Right renal pelvis (tissue), 4 donors: ENCODE measurements at places on chromosomes 4 and X. TPM values are rescaled to one million over a fixed set of nuclear protein-coding genes. Genes with fewer than 3 reads are reported as not detected.
A peak's percentile ranks its signal among the peaks of the same experiment; 100 is the strongest.

Gene DKK2
- polyA plus RNA-seq = 3.0 TPM

Gene TRIM60
- not detected for polyA plus RNA-seq

Gene VCX3B
- polyA plus RNA-seq = 0.22 TPM

Gene SPINK2
- polyA plus RNA-seq = 0.17 TPM

DNA sequence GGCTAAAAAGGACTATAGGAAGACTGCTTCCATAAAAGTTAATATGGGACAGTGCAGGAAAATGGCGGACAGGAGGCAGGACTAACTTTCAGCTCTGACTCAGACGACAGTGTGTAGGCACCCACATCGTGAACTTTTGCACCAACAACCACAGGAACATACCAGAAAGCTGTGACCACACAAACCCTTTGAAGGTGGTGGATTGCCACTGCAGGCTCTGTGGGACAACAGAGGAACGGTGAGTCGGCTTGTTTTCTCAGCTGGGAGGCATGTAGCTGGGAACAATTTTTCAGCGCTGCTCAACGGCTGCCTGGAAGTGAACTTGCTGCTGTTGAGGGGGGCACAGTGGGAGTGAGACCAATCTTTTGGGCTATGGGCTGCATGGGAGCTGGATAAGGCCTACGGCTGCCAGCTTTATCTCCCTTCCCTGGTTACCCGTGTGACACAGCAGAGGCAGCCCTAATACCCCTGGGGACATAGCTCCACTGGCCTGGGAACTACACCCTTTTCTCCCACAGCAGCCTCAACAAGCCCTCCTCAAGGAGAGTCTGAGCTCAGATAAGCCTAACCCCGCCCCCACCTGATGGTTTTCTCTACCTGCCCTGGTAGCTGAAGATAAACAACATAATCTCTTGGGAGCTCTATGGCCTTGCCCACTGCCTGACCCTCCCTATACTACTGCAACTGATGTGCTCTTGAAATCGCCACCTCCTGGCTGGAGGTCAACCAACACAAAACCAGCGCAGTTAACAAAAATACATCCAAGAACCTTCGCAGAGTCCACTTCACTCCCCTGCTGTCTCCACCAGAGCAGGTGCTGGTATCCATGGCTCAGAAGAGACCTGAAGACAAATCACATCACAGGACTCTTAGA, 1537.0 kb downstream of the C4orf33 start:
- no peak for DNase-seq

Gene SPATA4
- polyA plus RNA-seq = 1.7 TPM

DNA sequence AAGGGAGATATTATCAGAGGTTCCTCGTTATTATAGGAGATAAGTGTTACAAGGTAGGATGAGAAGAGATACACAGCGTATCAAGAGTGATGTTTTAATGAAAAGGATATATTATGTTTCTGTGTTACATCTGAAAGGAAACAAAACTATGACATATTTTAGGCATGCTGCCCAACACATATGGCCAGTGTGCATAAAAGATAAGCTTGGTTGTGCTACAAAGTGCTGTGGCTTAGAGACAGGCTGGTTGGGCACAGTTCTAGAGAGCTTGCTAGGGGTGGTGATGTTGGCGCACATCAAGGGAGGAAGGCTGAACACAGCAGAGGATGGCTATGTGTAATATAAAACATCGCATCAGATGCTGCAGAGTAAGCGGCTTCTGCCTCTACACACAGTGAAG, 42.4 kb downstream of the TRAM1L1 start:
- no peak for DNase-seq

Gene TEX13D
- not detected for polyA plus RNA-seq

- no peak for DNase-seq
These were observed 575.3 kb upstream of the MAGEB2 start for GRCh38 chrX:29640106-29640505.

DNA sequence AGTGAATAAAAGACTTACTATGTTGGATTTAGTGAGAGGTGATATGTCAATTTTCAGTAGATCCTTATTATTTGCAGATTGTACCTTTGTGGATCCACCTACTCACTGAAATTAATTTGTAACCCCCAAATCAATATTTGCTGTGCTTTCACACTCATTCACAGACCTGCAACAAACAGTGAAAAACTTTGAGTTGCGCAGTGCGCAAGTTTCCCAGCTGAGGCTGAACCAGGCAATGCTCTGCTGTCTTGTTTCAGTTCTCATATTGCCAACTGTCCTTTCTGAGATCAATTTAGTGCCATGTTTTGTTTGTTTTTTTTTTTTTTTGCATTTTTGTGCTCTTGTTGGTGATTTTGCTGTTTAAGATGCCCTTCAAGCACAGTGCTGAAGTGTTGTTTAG, 40.8 kb upstream of the LEF1 start:
- no peak for DNase-seq

Gene TEX13C
- 0.01 TPM for polyA plus RNA-seq

Gene DCAF12L2
- polyA plus RNA-seq = 2.6 TPM

GRCh38 chr4:61922766-61923165, 722.6 kb downstream of the ADGRL3 start:
- DNase-seq = no peak

DNA sequence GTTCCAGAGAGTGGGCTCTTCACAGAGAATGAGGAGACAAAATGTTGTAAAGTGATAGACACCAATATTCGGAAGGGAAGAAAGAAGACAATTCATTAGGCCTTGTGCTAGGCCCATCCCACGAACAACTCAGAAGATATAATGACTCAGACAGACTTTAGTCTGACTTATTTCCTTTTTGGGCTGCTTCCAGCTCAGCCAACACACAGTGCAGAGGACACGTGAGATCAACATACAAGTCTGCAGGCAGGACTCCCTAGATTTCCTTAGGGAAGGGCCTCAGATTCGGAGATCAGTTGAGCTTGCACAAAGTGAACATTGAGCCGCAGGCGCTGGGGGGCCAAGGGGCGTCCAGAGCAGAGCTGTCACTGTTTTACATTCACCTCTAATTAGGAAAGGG, 290.7 kb upstream of the TENM3 start:
- DNase-seq = no peak

Gene P2RY8
- polyA plus RNA-seq = 1.7 TPM

DNA sequence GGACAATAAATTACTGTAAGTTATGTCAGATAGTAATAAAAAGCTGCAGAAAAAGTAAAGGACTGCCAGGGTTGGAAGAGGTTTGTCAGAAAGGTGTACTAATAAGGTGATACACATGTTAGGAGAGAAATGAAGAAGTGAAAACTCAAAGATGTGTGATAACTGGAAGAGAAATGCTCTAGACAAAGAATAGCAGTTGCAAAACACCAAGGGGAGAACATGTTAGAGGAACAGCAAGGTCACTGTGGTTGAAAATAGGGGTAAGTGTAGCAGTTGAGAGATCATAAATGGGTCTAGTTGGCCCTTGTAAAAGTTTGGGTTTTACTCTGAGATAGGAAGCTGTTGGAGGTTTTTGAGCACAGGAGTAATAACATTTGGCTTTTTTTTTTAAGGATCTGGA, 46.9 kb downstream of the HSPA4L start:
- DNase-seq = no peak

- DNase-seq = no peak
These were observed 46.6 kb downstream of the SMPX start for GRCh38 chrX:21711129-21711847.

Gene DGKK
- polyA plus RNA-seq = 10.4 TPM

DNA sequence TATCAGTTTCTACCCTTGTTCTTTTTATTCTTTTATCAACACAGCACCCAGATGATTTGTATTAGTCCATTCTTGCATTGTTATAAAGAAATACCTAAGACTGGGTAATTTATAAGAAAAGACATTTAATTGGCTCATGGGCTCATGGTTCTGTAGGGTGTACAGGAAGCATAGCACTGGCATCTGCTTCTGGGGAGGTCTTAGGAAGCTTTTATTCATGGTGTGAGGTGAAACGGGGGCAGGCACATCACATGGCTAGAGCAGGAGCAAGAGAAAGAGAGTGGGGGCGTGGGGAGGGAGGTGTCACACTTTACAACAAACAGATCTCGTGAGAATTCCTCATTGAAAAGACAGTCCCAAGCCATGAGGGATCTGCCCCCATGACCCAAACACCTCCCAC, 285.3 kb downstream of the SMARCA1 start:
- no peak for DNase-seq

Gene H2BW2
- polyA plus RNA-seq = 0.42 TPM

- no peak for DNase-seq
These were observed 90.5 kb upstream of the ZNF827 start for GRCh38 chr4:146029147-146029546.

GRCh38 chrX:23745786-23746185, 2.7 kb upstream of the ACOT9 start:
- no peak for DNase-seq

GRCh38 chr4:124202099-124202498, 510.4 kb downstream of the ANKRD50 start:
- no peak for DNase-seq

DNA sequence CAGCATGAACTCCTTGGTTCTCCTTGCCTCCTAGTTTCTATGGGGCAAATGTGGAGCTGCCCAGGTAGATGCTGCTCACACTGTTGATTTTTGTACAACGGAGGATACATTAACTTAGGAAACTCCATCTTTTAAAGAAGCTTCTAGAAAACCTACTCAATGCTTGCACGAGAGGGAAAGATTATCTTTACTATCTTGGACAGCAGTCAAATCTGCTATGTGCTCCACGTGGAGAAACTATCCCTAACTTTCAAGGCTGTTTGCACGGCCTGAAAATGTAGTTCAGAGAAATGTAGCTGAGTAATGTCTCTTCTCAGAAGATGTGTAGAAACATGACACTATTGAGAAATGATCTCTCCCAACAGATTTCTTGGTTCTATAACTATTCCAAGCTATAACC, 1530.9 kb upstream of the PABPC4L start:
- DNase-seq = no peak

- DNase-seq = no peak
These were observed 26.4 kb downstream of the DOK7 start for GRCh38 chr4:3489451-3489962.

GRCh38 chrX:54171527-54172250, 11.4 kb downstream of the FAM120C start:
- DNase-seq = no peak

- DNase-seq = no peak
These were observed 140.9 kb upstream of the JADE1 start for GRCh38 chr4:128668566-128668965.

- no peak for DNase-seq
These were observed 22.1 kb downstream of the TMEM131L start for GRCh38 chr4:153488006-153488891.

- no peak for DNase-seq
These were observed 105.5 kb downstream of the MID1 start for GRCh38 chrX:10514891-10515290.

Gene WWC2
- polyA plus RNA-seq = 72.1 TPM

- DNase-seq = peak; percentile 65
These were observed at the start of gene CPE for GRCh38 chr4:165378745-165379677. Gene CPE, plus strand, starts transcription at chr4:165379008. Its CDS starts 214 bp downstream, at chr4:165379222.

GRCh38 chr4:88240297-88240714, 44.1 kb downstream of the PPM1K start:
- no peak for DNase-seq

GRCh38 chrX:39577985-39578869, 519.5 kb downstream of the BCOR start:
- no peak for DNase-seq

Gene PRR32
- polyA plus RNA-seq = not detected

GRCh38 chr4:169335331-169335730, 64.6 kb upstream of the SH3RF1 start:
- no peak for DNase-seq

Gene ATG4A
- polyA plus RNA-seq = 13.1 TPM

DNA sequence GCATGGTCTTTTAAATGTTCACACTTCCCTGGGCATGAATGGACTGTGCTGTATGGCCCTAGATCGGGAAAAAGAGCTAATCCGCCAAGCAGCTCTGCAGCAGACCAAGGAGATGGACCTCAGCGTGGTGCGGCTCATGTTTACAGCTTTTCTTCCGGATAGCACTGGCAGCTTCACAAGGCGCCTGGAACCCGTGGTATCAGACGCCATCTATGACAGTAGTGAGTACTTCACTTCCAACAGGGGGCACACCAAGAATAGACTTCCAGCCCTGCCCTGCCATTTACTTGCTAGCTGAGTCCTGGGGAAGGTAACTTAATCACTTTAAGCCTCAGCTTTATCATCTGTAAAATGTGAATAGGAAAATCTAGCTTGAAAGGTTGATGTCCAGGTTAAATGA, 77.7 kb downstream of the NFKB1 start:
- DNase-seq = no peak

Gene HHIP
- polyA plus RNA-seq = 3.0 TPM

- DNase-seq = no peak
These were observed 24.8 kb downstream of the HHIP start for GRCh38 chr4:144670776-144671175.

DNA sequence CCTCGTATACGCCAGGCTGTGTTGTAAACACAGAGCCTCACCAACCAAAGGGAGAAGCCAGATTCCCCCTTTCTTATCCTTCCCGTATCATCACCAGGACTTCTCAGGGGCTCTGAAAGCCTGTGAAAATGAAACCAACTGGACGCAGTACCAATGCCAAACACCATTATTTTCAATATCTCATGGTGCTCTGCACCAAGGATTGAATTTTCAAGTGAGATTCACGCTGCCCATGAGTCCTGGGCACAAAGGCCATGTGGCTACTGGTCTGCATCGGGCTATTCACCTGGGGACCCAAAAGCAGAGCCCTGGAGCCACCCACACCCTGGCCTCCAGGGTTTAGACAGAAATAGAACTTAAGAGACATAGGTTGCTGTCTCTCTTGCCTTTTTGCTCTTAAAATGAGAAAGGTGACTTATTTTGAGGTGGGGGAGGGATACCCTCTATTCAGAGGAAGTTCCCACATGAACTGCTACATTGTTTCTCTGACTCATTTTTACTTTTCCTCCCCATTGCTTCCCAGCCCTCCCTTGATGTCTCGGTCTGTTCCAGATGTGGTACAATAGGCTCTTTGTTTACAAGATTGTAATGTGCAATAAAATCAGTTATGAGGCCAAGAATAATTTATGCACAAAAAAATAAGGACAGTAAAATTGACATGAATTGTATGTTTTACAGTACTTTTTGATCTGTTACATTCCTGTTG, 55.4 kb downstream of the MAML3 start:
- DNase-seq = no peak

GRCh38 chr4:24800325-24800895, 5.0 kb downstream of the SOD3 start:
- no peak for DNase-seq

Gene TASL
- 0.42 TPM for polyA plus RNA-seq

DNA sequence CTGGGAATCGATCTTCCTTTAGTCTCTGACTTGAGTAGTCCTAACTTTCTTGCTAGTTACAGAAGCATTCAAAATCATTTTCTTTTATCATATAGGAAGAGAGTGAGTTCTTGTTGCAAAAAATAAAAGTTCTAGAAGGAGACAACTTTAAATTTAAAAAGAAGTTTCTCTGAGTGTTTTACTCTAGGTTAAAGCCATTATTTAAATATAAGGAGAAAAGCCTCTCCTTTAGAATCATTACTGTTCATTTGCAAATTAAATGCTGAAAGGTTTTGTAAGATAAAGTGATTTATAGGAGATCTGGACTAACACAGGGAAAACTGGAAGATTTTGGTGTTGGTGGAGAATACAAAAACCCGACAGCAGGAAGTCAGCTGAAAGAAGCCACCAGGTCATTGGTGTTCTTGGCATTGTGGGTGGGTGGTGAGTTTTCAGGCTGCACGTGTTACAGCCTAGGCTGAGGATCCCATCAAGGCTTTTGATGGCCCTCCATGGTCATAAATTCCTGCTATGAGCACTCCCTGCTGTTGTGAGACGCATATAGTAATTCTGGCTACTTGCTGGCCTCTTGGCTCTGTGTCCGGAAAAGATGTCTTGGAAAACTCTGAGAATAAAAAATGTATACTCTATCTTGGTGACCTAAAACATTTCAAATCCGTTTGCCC, 81.6 kb downstream of the GPAT3 start:
- DNase-seq = no peak

GRCh38 chrX:78944351-78944750, 840 bp upstream of the P2RY10 start:
- DNase-seq = no peak
